ENCODE measurements at places on chromosomes 3 and 15. TPM values are rescaled to one million over a fixed set of nuclear protein-coding genes. Genes with fewer than 3 reads are reported as not detected.

The ATP13A5 gene
- not detected for total RNA-seq

GRCh38 chr3:32315441-32315840 lies 76.2 kb upstream of the CMTM7 start:
- DNase-seq = no peak

DNA sequence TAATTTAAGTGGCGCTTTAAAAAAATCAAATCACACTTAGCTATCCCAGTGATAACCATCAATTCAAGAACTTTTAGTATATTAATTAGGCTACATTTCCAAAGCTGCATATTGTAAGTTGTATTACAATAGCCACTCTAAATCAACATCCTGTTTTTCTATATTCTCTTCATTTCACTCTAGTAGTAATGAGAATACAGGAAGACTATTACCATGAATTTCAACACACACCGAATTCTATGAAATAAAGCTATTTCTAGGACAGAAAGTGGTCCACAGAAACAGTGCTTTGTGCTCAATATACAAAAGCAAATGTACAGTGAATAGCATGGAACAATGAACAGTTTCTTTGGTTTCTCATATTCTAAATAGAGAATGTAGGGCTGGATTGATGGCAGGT lies 24.6 kb downstream of the TRAT1 start:
- no peak for DNase-seq

DNA sequence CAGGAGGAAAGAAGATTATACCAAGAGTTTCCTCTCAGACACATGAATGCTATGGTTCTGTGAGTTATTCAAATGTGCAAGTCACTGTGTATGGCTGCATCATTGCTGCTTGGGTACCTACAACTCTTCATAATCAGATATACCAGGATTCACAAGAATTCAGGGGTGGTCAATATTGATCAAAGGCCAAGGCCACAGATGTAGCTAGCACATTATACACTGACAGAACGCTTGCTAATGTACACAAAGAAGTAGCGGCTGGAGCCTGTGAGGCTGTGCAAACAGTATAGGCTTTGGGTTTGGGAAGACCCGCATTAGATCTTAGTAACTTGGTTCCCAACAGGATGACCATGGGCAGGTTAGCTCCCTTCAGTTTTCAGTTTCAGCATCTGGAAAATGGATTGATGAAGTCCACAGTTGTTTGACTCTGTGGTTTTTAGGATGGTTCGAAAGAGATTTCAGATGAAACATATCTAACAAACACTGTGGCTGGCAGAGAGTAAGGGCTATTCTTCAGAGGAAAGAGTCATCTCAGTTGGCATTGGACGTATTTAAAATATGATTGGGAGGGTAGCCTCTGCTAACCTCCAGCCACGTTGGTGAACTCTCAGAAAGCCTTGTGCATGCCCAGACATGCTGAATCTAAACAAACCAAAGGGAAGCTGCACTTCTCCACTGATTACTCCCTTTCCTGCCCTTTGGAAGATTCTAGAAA lies 748.7 kb upstream of the CFAP20DC start:
- DNase-seq = no peak

DNA sequence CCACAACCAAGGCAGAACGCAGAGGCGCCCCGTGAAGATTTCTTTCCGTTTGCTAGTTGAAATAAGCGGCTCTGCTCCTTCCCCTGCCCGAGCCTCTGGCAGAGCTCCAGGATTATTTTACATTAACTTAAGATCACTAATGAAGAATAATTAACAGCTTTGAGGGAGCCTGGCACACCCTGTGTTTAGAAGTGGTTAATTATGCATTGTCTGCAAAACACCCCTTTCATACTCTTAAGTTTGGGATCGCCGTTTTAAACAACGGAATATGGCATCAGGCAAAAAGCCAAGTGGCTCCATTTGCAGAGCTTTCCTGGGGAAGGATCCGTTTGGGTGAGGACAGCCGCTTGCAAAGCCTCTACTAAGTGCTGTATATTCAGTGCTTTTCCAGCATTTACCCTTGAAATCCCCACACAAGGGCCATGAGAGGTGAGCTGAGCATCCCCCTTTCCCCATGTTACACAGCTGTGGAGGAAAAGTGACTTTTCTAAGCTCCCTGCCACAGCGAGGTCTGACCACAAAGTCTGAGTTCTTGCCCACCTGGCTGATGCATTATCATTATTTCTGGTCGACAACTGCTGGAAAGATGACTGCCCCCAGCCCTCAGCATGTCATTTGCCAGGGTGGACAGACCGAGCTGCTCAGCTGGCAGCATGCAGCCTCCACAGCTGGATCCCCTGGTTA lies 33.9 kb downstream of the IQSEC1 start:
- DNase-seq = no peak

- no peak for DNase-seq
These were observed at the start of gene SEMA3B for GRCh38 chr3:50268703-50269451. Gene SEMA3B, plus strand, starts transcription at chr3:50269147. Its CDS starts 94 bp downstream, at chr3:50269241.

DNA sequence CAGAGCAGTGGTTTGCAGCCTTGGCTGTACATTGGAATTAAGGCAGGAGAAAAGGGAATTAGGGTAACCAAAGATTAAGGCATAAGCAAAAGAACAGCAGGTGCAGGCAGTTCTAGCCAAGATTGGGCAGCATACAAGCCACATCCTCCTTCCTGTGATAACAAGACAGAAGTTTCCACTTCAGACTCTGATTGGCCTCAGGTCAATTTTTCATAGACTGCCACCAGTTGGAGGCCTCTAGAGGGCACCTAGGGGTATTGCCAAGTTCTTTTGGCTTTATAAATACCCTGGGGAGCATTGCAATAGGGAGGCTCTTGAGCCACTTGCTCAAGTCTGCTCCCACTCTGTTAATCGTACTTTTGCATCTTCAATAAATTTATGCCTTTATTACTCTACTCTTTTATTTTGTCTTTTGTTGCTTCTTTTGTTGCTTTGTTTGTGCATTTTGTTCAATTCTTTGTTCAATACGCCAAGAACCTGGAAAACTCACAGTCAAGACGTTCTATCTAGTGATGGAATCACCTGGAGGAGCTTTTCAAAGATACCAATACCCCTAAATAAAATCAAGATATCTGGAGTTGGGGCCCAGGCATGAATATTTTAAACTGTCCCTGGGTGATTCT lies 32.2 kb upstream of the FMN1 start:
- no peak for DNase-seq

DNA sequence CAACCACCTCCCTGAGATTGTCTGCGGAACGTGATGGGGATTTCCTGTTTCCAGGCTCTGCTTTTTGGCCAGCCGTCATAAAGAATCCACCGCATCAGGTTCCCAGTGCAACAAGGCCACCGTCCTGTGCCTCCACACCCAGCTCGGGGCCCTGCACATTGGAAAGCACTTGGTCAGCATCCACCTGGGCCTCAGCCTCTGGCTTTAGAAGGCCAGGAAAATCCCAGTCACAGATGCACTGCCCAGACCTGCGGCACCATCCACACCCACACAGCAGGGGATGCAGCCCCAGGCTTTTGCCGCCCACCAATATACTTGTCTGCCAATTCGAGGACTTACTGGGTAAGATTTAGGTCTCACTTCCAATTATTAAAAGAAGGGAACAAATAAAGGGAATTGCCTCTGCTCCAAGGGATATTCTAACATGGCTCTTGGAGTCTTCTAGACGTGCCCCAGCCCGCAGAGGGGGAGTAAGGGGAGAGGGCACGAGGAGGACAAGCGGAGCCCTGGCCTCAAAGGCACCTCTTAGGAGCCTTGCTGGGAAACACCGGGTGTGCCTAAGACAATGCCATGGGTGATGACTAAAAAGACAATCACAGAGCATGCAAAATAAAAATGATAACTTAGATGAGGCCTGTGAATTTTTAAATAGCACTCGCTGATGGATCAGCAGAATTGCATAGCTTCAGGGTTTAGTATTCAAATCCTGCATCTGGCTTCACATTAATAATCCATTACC lies 169.2 kb downstream of the FOXP1 start:
- DNase-seq = no peak

GRCh38 chr3:177591379-177591778 lies 394.1 kb upstream of the TBL1XR1 start:
- DNase-seq = no peak

DNA sequence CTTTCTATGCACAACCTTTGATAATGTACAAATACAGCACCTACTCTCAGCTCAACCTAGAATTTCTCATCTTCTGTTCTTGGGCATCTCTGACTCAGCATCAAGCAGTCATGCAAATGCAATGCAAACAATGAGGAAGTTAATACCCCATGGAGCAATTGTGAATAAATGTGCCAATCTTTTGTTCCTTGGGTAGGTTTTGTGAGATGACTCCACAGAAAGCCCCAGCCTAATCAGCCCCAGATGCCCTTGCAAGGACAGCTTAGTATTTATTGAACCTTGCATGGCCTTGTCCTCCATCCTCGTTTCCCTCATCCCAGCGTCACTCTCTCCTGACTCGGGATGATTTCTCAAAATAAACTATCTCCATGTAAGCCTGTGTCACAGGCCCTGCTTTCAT lies 494.7 kb upstream of the NECTIN3 start:
- no peak for DNase-seq

DNA sequence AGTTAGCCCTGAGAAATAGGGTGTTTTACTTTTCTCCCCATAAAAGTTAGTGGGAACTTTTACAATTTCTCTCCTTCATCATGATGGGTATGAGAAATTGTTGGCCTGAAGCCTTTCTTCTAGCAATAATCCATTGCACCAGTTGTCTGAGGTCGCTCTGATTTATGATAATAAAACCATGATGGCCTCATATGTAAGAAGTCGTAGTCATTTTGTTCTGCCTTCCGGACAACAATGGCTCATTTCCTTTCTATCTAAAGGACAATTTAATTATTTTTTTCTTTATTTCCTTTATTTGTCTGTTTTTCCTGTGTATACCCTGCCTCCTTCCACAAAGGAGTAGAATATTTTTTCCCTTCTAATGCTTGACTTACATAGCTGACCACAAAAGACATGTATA lies 31.6 kb upstream of the GNB4 start:
- DNase-seq = no peak

DNA sequence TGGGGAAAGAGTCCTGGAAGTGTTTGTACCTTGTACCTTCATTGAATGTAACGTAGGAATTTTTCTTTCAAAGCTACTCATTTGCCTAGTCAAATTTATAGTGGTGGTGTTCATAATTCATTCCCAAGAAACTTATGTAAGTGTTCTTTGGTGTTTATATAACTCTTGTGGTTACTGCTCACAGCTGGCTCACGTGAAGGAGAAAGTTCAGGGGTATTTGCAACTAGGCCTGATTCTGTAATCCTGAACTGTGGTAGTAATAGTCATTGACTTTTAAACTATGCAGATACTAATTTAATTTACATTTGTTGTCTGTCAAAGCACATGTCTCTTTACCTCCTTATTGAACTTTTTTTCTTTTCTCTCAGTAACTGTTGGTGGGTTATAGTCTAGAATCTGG lies 50.5 kb upstream of the TEX264 start:
- DNase-seq = no peak

GRCh38 chr15:66862940-66863335 lies 160.9 kb downstream of the SMAD6 start:
- peak; percentile 70 for DNase-seq

- DNase-seq = no peak
These were observed 204.3 kb downstream of the BBX start for GRCh38 chr3:107727102-107727501.

DNA sequence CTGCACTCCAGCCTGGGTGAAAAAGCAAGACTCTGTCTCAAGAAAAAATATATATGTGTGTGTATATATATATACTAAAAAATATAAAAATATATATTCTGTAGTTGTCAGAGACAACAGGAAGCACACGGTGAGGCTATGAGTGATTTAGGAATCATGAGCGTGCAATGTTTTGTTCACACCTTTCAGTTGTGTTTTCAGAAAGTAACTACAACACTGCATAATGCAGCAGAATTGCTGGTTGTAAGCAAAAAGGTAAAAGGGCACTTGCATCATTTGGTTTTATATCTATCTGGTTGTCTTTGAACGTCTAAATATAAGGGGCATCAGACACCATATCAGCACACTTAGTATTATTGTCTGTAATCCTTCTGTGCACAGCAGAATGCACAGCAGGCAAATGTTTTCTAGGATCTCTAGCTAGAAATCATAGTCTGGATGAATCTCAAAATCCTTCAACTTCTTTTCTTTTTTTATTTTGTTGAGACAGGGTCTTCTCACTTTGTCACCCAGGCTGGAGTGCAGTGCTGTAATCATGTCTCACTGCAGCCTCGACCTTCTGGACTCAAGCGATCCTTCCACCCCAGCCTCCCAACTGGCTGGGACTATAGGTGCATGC lies 44.8 kb downstream of the CCR3 start:
- DNase-seq = no peak

DNA sequence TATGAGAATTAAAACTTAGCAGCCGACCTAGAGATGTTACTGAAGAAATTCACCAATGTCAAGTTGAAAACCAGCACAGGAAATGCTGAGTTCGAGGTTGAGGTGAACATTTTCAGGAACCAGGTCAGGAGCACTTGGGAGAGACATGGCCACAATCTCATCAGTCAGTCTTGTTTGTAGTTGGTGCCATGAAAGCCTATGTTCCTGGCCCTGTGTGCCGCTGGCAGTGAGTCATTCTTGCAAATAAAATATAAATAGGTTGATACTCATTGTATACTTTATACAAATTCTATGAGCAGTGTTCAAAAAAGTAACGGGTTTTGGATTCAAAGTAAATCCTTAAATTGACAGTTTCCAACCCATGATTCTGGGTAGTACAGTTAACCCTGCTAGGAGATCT lies 1.5 kb upstream of the FSIP1 start:
- no peak for DNase-seq

DNA sequence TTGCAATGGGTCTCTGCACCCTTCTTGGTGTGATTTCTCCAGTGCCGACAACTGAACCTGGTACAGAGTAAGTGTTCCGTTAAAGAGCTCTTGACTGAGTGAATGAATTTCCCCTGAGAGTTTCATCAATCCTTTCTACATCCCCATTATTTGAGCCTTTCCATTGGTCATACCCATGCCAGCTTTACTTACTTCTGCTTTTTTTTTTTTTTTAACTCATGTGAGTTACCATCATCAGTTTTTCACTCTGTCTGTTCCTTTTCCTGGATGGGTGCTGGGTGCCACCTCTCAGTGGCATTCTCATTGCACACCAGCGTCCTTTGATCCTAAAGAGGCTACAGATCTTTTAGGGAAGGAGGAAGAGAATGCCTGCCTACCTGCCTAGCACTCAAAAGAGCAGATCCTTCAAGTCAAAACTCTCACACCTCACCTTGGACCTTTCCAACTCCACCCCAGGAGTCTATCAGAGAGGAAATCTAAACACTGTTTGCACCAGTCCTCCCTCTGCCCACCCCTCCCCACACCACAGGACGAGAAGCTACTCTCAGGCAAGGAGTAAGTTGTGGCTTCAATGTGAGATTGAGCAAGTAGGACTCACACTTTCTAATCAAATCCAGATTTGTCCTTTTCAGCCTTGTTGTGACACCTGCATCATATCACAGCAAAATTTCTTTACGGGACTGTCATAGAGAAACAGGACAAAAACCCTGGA lies 13.1 kb upstream of the USP3 start:
- DNase-seq = no peak

DNA sequence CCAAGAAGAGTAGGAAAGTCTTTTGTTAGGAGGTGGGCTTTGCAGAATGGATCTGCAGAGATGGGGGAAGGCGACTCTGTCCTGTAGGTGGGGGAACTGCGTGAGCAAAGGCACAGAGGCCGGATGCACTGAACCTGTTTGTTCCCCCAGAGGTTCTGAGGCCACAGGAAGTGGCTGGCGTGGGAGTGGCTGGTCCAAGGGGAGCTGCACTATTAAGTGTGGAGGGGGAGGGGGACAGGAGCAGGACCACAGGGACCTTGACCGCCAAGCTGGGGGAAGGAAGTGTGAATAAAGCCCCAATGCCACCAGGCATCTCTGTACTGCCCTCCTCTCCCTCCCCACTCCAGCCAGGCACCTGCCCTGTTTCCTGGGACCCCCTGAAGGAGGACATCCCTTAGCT lies 51.8 kb downstream of the CYP11A1 start:
- no peak for DNase-seq
